Stimulated activated CD4-positive, alpha-beta T cell treated with anti-CD3 and anti-CD28 coated beads, Interleukin-4, amount 100 ng/mL, for 1 hour (primary cell): ENCODE measurements at places on chromosomes 2 and 18.

DNA sequence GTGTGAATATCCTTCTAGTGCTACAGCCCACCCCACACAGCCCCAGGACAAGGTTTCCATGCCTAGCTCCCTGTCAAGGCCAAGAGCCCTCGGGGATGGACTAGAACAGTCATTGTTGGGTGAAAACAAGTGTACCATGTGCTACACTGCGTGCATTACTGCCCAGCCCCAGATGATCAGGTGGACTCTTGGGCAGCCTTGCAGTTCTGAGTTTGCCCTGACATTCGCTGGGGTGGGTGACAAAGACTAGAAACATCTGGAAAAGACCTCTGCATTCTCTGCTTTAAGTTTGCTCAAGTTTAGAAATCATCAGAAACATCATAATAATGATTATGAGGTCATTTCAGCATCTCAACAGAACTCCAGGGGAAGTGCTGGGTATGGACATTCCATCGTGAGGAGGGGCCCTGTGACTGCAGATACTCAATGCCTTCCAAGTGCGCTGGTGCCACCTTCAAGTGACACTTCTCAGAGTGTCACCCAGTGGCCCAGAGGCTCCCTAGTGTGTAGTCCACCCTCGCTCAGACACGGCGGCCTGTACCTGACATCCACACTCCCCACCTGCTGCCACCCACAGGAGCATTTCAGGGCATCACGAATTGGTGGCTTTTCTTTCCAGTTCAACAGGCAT, 5.3 kb upstream of the PXDN start:
- no peak for DNase-seq

GRCh38 chr2:20091305-20091991, 40.0 kb upstream of the LAPTM4A start:
- no peak for DNase-seq

DNA sequence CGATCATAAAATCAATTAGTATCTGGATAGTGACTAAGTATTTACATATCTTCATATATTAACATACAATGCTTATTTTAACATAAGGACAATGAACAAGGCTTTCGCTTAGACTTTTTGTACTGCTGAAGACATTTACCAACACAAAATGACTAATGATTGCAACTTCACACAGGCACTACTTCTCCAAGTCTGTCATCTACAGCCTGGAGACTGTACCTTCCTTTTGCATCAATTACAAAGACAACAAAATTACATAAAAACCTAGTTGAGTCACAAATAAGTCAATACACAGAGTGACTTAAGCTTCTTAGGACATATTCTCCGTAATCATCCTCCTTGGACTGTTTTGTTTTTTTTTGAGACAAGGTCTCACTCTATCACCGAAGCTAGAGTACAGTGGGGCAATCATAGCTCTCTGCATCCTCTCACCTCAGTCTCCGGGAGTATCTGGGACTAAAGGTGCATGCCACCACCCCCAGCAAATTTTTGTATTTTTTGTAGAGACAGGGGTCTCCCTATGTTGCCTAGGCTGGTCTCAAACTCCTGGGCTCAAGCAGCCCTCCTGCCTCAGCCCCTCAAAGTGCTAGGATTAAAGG, 15.9 kb downstream of the PUM2 start:
- no peak for DNase-seq

DNA sequence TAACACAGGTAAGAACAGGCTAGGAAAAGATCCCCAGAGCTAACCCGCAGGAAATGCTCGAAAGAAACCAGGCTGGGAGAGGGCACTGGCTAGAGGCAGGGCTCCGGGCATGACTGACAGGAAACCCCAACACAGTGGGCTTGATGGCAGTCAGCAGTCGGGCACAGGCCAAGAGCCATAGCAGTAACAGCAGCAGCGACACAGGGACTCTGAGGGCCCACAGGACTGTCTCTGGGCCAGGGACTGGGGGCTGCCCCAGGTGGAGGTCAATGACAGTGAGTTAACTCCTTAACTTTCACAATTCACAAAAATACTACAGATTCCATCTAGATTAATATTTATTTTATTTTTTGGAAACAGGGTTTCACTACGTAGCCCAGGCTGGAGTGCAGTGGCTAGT, 37.3 kb upstream of the ASPRV1 start:
- no peak for DNase-seq

DNA sequence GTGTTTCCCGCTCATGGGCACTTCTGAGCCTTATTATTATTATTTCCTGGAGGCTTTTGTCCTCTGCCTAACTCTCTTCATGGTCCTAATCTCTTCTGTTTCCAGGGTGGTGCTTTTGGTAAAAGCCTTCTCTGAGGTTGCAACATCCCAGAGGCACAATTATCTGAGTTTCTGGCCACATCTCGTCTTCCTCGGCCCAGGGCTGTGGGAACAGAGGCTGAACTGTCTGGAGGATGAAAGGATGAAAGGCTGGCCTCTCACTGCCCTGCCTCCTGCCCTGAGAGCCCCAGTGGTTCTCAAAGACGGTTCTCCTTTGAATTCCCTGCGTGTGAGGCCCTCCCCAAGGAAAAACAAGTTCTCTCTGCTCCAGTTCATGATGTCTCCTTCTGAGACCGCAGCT, 13.8 kb downstream of the GYPC start:
- DNase-seq = no peak

DNA sequence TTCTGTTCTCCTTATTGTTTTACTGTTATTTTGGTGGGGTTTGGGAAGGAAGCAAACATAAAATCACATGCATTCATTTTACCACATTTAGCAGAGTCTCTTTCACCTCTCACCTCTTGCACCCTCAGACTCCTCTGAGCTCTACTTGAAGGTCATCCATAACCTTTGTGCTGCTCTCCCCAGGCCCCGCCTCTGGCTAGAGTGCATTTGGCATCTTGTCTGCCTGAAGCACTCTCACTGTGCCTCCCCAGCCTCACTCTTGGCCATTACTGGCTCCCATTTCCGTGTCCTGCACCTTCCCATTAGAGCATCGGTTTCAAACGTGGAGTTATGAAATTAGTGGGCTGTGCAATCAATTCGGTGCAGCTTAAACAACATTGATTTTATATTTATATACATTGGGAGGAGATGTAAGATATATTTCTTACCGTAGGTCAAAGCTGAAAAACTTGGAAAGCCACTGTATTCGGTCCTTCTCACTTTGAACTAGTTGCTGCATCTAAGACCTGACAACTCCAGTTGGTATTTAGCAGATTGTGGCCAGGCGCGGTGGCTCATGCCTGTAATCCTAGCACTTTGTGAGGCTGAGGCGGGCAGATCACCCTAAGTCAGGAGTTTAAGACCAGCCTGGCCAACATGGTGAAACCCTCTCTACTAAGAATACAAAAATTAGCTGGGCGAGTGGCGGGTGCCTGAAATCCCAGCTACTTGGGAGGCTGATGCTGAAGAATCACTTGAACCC, 6.9 kb upstream of the ZFAND2B start:
- DNase-seq = no peak

GRCh38 chr2:239804161-239805042, 220.7 kb downstream of the NDUFA10 start:
- no peak for DNase-seq

DNA sequence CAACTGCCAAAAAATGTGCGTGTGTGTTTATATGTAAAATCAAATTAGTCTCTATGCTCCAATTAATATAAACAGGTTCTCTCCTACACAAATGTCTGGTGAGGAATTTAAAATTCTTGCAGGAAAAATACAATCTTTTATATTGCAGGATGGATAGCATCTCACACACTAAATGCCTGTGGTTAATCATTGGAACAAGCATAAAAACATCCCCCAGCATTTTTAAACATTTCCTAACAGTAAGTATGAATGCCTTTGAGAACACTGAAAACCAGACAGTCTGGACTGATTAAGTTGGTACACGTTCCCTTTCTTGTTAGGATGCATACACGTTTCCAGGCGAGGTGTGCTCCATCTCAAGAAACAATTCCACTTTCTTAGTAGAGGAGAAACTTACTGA, 29.9 kb upstream of the PDE1A start:
- DNase-seq = no peak

DNA sequence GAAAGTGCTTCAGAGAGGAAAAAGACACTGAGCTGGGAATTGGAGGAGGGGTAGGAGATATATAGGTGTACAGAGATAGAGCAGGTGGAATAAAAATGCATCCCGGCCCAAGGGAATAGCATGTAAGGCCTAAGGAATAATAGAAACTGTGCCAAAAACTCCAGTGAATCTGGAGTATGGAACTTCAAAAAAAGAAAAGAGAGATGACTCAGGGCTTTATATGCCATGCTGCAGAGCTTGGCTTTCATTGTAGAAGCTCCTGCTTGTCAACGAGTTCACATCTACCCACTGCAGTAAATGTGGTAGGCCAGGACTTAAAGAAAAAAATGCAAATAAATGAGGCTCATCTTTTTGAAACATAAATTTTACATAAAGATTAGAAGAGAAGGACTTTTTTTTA, 131.8 kb downstream of the MREG start:
- DNase-seq = no peak

DNA sequence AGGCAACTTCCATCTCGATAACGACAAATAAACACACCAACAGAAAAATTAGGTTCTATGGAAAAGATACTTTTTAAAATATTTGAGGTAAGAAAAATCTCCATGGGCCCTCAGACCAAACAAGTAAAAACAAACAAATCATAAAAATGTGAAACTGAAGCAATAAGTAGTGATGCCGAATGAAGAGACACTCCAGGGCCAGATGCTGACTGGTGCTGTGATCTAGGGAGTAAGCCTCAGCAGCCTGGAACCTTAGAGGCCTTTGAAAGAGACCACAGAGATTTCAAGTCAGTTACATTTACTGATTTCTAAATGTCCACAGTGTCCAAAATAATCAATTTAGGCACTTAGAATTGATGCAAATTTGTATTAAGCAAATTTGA, 1144.7 kb downstream of the CNTNAP5 start:
- DNase-seq = no peak

GRCh38 chr2:179900655-179901054, 39.2 kb upstream of the ZNF385B start:
- DNase-seq = no peak

DNA sequence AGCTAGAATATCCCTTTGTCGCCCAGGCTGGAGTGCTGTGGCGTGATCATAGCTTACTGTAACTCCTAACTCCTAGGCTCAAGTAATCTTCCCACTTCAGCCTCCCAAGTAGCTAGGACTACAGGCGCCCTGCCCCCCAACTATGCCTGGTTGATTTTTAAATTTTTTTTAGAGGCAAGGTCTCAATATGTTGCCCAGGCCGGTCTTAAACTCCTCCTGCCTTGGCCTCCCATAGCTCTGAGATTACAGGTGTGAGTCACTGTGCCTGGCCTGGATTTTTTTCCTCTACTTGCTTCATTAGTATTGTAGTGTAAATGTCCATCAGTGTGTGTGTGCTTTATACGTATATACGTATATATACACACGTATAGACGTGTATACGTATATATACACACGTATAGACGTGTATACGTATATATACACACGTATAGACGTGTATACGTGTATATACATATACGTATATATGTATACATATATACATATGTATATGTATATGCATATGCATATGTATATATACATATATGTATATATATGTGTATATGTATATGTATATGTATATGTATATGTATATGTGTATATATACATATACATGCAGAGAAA, 124.4 kb downstream of the DIS3L2 start:
- DNase-seq = no peak

GRCh38 chr2:45263147-45263546, 253.9 kb upstream of the SIX2 start:
- DNase-seq = no peak

DNA sequence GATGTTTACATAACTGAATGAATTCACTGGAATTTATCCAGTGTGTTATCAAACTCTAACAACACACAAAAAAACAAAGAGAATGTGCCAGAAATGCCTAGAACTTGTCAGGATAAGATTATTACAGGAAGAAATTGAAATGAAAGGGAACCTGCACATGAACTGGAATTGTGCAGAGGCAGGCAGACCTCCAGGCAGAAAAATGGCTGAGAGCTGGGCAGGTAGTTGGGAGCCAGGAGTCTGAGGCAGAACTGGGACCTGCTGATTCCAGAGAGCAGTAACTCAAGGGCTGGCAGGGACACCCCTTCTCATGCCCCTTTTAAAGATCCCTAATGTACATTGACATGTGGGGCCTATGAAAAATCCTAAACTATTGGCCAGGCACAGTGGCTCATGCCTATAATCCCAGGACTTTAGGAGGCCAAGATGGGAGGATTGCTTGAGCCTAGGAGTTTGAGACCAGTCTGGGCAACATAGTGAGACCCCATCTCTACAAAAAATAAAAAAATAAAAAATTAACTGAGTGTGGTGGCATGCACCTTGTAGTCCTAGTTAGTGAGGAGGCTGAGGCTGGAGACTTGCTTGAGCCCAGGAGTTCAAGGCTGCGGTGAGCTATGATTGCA, 674 bp upstream of the SP110 start:
- DNase-seq = no peak

DNA sequence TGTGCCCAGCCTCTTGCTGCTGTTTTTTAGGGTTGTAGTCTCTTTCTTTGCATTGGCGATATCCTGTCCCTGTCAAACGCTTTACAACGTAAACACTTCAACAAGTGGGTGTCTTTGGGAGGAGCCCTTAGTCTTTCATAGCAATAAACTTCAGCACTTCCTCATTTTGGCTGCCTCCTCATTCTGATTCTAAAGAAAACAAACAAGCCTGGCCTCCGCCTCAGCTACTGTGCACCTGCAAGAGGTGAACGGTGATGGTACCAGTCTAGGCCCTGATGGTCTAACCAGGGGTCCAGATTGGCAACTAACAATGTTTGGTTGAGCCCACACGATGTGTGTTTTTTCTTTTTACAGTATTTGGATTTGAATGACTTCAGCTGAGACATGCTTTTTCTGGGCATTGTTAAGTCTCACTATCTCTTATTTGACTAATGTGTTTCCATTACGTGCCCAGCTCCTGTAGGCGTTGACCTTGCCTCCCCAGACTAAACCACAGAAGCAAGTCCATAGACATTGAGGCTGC, 53.2 kb upstream of the CUL3 start:
- peak; percentile 12 for DNase-seq

DNA sequence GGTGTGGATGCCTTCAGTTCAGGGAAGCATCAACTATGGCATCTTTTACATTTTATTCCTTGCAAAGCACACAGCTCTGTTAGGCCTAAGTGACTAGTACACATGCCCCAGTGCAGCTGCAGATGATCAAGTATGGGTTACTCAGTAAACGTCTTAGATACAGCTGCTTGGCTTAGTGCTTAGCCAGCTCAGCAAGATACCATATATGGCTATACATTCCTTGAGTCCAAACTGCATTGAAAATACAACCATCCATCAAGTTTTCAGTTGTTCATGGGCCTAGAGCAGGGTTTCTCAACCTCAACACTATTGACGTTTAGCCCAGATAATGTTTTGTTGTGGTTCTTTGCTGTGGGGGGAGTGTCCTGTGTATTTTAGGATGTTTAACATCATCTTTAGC, 769.9 kb downstream of the TSN start:
- no peak for DNase-seq

- no peak for DNase-seq
These were observed 39.2 kb downstream of the FAM161A start for GRCh38 chr2:61814539-61815160.

DNA sequence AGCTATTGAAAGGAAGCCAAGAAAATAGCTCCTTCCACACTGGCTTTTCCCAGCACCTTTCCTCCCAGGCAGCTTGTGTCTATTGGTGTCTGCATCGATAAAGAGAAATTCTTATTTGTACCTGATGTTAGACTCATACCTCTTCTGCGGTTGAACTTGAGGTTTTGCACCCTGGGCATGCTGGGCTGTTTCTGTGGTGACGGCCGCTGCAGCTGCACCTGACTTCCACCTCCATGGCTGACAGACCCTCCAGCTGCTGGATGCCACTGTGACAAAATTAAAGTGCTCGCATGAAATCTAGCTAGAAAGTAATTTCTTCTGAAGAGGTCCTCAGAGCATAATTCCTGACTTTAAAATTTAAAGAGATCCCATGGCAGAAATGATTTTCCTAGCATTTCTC, 6.6 kb downstream of the FECH start:
- no peak for DNase-seq
